CD8-positive, alpha-beta T cell (primary cell): ENCODE measurements at places on chromosomes 2 and 18.

GRCh38 chr2:84238907-84239306 is 220.2 kb downstream of the SUCLG1 start:
- no peak for DNase-seq

GRCh38 chr2:103784261-103784660 is 1022.4 kb downstream of the TMEM182 start:
- DNase-seq = no peak

GRCh38 chr2:65791404-65791975 is 359.1 kb upstream of the SPRED2 start:
- DNase-seq = no peak

GRCh38 chr2:227206406-227206805 is 42.0 kb downstream of the COL4A3 start:
- DNase-seq = no peak

GRCh38 chr2:26469092-26469710 is 8.7 kb downstream of the OTOF start:
- no peak for DNase-seq
